ENCODE measurements at places on chromosomes 12 and 14.

DNA sequence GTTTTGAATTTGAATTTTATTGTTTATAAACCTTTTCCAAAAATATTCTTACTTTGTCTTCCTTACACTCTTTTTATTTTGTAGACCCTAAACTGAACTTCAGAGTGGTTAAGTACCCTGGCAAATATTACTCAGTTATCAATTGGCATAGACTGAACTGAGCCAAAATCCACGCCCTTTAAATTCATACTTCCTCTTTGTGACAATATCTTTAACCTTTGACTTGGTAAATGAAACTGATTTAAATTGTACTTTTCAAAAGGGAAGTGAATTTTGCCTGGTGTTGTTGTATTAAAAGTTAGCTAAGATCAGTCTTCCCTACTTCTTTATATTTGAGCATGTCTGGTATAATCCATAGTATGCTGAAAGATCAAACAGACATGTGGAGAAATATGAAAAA is 184.3 kb upstream of the USP15 start:
- DNase-seq = no peak

DNA sequence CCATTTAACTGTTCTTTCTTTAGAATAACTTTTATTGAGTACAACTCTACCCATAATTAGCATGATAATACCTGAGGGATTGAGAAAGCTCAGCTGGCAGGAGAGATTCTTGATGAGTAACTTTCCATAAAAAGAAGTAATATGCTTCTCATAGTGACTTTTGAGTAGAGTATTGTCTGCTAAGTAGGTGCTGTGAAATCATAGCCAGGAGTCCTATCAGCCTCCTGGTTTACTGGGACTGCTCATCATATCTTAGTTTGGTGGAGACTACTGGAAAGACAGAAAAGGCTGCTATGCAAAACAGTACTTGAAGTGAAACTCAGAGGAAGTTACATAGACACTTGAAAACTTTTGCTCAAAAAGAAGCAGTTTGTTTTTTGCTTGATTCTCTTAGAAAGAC is 113.3 kb upstream of the ATP2B1 start:
- no peak for DNase-seq

- DNase-seq = no peak
These were observed 24.0 kb downstream of the SYT1 start for GRCh38 chr12:78888568-78888967.

- DNase-seq = no peak
These were observed 45.2 kb downstream of the ABCD2 start for GRCh38 chr12:39574378-39574777.

DNA sequence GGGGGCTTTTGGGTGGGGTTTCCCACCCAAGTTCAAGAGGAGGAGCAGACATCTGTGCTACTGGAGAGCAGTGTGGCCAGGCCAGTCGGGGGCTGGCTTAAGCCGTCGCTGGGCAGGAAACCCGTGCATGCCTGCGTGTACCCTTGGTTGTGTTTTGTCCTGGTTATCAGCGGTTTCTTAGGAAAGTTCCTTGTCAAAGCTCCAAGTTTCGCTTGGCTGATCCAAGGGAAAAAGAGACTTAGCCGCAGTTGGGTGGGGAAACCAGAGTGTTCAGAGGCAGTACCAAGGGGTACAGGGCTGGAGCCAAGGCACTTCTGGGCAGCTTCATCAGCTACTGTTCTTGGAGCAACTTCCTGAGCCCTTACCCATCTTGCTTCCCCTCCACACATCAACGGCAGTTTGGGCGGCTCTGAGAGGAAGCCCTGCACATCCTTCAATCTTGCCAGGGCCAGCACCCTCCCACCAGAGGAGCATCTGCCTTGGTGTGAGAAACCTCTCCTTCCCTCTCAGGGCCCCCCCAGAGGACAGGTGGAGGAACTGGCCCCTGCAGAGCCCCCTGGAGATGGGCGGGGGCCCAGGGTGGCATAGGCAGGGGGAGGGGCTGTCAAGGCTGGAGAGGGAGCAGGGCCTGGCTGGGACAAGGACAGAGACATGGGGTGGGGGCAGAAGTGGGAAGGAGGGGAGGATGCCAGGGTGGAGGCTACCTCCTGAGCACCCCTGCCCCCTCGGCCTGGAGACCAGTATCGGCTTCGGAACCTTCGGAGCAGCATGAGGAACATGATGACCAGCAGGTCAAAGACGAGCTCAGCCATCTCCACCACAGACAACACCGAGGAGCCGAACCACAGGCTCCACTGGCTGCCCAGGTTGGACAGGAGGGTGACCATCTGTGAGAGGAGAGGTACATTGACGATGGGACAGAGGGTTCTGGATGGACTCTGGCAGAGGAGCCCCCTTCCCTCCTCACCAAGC is 5.8 kb upstream of the TNFRSF1A start:
- no peak for DNase-seq

- DNase-seq = no peak
These were observed 70.5 kb upstream of the CPSF6 start for GRCh38 chr12:69168828-69169227.

GRCh38 chr12:62724947-62725451 is 210.0 kb downstream of the PPM1H start:
- DNase-seq = no peak

GRCh38 chr12:62268956-62269355 is 8.8 kb downstream of the USP15 start:
- no peak for DNase-seq

DNA sequence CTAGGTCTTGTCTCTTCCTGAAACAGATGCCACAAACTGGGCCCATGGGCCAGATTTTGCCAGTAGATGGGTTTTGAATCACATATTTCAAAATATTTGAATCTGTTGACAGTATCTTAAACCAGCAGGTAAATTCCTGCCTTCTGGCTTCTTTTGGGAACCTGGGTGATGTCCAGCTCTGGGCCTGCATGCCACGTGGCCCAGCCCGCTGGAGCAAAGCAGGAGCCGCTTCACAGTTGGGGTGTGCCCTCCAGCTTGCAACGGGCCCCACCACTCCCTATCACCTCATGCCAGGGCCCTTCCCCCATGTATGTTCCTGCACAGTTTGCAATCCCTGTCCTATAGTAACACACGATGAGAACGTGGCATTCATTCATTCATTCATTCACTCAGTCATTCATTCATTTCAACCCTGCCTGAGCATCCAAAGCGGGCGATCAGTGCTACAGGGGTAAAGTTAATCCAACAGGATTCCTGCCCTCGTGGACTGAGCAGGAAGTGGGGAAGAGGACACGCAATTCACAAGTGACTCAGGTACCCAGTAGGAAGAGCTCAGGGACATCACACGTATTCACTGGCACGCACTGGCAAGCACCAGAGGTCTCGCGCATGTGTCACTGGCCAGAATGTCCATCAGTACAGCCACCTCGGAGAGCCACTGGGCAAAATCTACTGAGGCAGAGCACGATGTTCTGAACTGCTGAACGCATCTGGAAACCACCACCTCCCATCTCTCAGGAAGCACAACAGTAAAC is 27.8 kb downstream of the SCARB1 start:
- no peak for DNase-seq

- DNase-seq = no peak
These were observed 20.7 kb downstream of the SCARB1 start for GRCh38 chr12:124842800-124843510.

GRCh38 chr12:128853600-128854197 is 421 bp downstream of the GLT1D1 start:
- DNase-seq = no peak

- DNase-seq = no peak
These were observed 284.9 kb downstream of the RAD51B start for GRCh38 chr14:68104518-68104917.

DNA sequence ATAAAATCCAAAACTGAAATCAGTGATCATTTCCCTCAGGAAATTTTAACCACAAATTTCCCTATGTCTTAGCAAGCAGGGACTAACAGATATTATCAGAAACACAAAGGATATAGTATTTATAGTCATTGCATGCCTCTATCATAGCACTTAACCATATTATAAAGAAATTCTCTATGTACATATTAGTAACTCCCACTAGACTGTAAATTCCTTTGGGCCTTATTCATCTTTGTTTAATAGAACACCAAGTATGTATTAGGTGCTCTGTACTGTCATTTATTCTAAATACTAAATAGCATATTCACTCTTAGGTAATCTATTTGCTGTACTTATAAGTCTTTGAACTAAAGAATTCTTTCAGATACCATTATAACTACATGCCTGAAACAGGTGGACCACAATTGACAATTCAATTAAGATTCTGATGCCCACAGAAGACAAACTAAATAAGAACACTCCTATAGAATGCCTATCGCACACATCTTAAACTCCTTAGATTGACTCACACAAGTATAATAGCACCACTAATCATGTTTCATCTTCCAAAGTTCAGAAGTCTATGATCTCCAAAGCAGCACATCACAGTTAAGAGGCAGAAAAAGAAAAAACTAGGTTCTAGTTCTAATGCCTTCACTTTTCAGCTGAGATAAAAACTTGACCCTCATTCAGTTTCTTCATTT is 134.1 kb downstream of the FSCB start:
- no peak for DNase-seq

DNA sequence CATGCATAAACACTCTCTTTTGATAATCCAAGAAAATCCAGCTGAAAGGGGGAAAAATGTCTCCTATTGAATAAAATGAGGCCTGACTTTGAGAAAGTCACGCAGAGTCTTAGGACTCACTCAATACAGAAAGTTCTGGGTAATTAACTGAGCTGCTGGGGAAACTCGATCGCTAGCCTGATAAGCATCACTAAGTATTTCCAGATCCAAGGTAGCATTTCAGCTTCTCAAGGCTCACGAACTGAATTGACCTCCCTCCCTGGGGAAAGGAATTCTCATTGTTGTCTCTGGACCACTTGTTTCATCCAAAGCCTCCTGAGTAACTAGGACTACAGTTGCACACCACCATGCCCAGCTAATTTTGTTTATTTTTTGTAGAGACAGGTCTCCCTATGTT is 13.8 kb upstream of the ANAPC5 start:
- no peak for DNase-seq

- no peak for DNase-seq
These were observed 177.3 kb downstream of the EMP1 start for GRCh38 chr12:13373803-13374202.

DNA sequence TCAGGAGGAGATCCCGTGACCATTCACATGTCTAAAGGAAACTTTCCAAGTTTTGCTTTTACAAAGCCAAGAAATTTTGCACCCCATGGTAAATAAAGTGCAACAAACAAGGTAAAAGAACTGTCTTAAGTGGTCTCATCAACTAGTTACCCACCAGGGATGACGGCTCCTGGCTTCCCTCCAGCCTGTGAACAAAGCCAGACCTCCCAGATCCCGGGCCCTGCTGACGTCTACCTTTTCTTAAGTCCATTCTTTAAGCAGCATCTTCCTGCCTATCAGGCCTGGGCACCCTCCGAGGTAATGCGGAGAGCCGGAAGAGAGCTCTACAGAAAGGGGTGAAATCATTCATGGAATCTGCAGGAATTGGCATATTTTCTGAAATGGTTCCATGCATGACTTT is 58.0 kb upstream of the DAAM1 start:
- DNase-seq = no peak

DNA sequence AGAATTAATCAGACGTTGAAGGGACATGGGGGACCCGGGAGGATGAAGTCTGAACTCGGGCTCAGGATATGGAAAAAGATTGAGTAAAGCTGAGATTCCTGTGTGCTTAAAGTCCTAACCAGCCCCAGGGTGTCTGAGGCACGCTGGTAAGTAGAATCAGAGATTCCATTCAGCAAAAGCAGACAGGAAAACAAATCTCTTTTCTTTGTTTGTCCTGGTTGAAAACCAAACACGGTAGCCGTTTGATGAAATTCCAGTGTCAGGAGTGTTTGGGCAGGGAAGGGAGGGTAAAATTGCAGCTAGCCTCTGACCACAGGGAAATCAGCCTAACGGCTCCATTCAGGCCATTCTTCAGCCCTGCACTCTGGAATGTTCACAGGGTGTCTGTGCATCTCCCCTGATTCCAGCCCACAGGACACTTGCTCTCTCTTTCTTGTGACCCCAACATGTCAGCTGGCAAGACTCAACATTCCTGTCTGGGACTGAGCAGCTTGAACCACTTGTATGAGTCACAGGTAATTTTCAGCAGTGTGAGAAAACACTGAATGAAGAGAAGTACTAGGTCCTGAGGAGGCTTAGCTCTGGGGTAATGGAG is 31.0 kb downstream of the NINJ2 start:
- DNase-seq = no peak

DNA sequence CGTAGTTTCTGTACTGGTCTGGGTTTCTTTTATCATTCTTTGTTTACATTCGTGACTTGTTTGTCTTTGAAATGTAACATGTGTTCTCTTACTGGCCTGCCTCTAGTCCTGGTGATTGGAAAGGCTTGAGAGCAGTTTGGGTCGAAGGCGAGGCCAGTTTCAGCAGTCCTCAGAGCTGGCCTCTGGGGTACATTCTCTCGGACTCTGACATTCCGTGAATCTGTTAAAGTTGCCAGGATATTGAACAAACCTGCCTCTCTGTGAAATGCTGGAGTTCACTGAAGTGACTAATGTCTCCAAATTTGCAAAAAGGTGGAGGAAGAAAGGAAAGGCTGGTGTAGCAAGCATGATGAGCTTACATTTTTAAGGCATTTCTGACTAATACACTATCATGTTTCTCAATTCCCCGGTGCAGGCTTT is 1.5 kb downstream of the PLEKHA5 start:
- no peak for DNase-seq

DNA sequence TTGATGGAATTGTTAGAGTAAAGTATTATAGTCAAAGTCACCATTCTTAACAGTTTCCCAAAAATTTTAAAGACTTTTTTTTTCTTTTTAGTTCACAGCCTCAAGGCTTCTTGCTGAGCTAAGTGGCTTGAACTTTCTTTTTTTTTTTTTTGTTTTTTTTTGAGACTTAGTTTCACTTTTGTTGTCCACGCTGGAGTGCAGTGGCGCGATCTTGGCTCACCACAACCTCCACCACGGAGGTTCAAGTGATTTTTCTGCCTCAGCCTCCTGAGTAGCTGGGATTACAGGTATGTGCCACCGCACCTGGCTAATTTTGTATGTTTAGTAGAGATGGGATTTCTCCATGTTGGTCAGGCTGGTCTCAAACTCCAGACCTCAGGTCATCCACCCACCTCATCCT is 92.8 kb downstream of the SETD3 start:
- no peak for DNase-seq

GRCh38 chr14:94334872-94335271 is 11.7 kb upstream of the SERPINA6 start:
- no peak for DNase-seq

- no peak for DNase-seq
These were observed 10.7 kb downstream of the TCTN2 start for GRCh38 chr12:123681605-123682004.

- no peak for DNase-seq
These were observed 44.9 kb upstream of the GTF2A1 start for GRCh38 chr14:81265636-81266169.

DNA sequence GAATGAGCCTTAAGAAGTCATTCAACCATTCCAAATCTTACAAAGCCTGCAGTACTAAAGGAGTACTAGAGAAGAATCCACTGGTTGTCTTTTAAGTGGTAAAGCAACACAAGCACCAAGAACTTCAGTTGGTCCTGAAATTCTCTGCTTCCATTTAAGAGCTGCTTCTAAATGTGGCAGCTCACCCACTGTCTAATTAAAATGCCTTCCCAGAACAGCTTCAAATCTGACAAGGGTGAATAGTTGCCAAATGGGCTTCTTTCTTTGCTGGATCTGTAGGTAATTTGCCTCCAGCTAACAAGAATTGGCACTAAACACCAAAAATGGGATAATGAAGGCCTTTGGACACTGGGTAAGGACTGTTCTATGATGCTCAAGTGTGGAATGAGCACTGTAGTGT is 72.2 kb upstream of the NAP1L1 start:
- no peak for DNase-seq

Measured in effector CD4-positive, alpha-beta T cell (primary cell).